AG20443 (cell line): ENCODE measurements at places on chromosomes 2 and 18.

DNA sequence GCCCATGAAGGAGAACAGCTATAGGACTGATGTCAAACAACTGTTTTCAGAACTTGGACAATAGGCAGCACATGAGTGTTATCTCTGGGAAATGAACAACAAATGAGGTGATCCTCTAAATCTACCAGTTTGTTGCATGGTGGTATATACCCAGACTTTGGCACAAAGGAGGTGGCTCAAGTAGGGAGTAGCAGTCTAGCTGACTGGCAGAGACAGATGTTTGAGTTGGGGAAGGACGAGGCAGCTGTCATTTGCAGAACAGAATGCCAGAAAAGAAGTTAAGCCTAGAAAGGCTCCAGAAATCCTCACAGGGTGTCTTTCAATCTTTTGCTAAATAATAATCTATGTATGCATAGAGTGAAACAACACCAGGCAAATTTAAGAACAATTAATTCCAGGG is 47.4 kb downstream of the RPE start:
- DNase-seq: no peak

DNA sequence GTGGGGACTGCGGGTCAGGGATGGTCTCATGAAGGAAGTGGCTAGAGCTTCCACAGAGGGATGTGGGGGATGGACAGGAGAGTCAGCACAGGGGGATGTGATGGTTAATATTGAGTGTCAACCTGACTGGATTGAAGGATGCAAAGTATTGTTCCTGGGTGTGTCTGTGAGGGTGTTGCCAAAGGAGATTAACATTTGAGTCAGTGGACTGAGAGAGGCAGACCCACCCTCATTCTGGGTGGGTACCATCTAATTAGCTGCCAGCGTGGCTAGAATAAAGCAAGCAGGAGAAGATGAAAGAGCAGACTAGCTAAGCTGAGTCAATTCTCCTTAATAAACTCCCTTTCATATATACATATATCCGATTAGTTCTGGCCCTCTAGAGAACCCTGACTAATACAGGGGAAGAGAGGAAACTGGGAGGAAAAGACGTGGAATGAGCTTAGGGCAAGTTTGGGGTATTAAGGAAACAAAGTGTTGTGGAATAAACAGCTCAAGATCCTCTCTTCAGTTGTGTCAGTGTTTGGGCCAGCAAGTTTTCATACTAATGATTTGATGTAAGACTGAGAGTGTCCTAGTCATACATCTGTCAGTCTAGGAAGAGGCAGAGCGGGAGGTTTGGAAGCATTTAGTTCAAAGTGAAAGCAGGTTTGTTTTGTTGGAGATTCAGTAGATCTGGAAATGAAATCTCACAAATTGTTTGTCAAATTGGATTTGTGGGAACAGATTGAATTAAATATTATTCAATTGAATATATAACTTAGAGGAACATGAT is 135.2 kb upstream of the NT5C1B start:
- DNase-seq: no peak

- no peak for DNase-seq
Observed at GRCh38 chr2:208906330-208906729, 499.7 kb downstream of the PTH2R start.

DNA sequence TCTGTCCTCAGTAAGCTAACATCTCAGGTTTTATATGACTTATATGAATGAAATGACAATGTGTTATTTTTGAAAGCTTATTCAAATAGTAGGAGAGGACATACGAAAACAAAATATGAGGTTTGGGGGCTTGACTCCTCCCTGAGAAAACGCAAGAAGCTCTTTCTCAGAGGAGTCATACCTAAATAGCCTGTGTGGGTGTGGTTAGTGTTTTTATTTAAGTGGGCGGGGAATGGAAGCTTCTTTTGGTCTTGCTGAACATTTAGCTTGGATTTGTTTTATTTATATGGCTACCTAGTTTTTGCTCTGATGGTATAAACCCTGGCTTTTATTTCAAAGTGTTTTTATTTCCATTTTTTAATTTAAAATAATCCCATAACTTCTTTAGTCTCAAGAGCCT is 72.1 kb upstream of the DSG1 start:
- no peak for DNase-seq

- DNase-seq: peak; percentile 82
Observed at GRCh38 chr2:119407430-119408220, 24.0 kb upstream of the TMEM37 start.

- DNase-seq: no peak
Observed at GRCh38 chr2:158142568-158143332, 41.1 kb downstream of the UPP2 start.

DNA sequence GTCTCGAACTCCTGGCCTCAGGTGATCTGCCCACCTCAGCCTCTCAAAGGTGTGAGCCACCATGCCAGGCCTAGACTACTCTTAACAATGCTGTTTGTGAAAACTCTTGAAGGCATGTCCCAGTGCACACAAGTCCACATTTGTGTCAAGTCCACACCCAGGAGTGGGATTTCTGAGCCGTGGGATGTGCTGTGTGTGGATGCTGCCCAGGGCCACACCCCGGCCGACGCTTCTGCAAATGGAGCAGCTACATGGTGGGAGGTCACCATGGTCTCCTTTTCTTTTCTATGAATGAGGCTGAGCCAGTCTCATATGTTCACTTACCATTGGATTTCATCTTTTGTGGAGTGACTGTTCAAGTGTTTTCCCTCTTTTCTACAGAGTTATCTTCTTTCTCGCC is 15.8 kb downstream of the SNED1 start:
- DNase-seq: no peak

DNA sequence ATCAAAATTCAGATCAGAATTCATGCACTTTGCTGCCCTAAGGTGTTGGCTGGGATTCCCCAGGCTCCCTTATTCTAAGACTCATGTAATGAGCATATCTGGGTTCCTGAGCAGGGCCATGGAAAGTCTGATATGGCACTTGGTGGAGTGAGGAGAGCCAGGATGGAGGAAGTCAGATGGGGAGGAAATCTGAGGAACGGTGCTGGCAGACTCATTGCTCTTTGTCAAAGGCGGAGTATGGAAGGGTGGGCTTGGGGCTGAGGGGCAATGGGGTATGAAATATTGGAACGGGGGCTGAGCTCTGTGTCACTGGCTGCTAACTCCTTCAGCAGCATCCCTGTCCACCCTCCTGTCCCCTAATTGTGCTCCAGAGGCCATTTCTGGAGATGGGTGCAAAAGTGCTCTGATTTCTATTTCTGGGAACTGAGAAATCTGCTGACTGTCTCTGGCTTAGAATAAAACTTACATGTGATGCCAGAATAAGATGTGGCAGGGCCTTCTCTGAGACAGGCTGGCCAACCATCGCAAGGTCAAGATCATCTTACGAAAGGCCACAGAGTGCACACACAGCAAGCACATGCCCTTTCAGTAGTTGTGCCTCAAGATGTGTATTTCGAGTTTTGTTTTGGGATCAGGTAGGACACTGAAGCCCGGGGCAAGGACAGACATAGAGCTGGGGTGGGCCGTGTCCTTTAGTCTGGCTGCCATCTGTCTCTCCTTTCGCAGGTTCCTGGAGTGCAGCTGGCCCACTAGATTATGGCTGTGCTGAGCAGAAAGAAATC is 480.0 kb upstream of the HS6ST1 start:
- no peak for DNase-seq

- DNase-seq: peak; percentile 65
Observed at GRCh38 chr2:227106845-227107759, 56.9 kb downstream of the COL4A4 start.

- DNase-seq: no peak
Observed at GRCh38 chr2:190462181-190462580, 54.0 kb downstream of the MFSD6 start.

DNA sequence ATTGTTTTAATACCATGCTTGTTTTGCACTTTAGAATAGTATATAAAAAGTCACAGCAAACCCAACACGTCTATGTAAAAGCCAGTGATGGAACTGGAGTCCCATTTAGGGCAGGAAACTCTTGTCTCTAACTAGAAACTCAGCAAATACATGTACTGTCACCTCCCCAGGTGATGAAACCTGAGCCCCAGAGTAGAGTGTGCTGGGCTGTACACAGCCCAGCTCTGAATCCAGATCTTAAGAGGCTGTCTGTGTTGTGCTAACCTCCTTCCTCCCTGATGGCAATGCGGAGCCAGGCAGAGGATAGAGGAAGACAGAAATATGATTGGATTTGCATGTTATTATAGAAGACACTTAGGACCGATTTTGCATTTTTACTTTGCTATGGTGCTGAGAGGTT is 317.5 kb upstream of the TRIB2 start:
- DNase-seq: no peak

GRCh38 chr2:9400268-9401058 is 22.9 kb downstream of the ITGB1BP1 start:
- no peak for DNase-seq

DNA sequence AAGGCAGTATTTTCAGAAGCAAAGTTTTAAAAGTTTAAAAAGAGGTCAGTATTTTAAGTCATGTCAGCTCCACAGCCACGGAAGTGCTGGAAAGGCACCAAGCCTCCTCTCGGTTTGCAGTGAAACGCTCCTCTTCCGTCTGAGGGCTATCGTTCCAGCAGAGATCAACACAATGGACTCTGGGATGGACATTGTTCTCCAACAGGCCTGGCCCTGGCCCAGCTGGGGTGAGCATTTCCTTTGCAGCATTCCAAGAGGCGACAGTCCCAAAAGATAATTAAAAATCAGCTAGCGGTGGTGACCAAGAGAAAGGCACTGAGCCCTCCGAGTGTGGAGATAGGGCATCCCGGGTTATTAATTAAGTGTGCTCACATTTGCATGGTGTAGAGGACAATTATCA is 95.9 kb upstream of the LCLAT1 start:
- DNase-seq: no peak

DNA sequence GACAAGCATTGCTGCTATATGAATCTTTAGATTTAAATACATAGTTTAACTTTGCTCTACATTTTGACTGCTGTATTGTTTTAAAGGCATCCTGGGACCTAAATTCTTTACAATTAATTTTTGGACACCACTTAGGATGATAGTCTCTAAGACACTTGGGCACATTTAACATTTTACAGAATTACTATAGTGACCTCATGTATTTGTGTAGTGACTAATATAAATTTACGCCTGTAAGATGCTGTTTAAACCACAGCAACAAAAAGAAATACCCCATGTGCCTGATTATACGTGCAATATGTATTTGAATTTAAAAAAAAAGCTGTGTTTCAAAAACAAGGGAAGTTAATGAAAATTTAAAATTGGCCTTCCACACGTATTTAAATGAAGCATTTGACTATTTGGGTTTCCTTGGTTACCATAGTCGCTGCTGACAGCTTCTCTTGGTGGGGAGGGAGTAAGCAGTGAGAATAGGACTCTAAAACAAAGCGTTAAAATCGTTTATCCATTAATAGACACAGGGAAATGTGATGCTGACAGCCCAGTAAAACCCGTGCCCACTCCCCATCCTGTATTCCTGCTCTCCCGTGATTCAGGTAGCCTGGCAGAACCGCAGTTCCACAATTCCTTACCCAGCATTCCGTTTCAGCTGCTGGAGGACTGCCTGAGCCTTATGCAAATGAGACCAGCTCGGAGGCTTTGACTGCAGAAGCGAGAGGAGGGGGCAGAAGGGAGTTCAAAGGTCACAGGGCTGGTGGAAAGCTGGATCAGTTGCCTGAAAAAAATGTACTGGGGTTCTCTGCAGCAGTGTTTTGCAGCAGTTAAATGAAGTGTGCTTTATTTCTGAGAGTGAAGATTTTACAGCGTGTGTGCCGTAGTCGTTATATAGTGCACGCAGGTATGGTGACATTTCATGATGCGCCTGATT is 104.3 kb downstream of the CSRNP3 start:
- no peak for DNase-seq

GRCh38 chr2:200127848-200128247 is 172.5 kb downstream of the MAIP1 start:
- DNase-seq: peak; percentile 71

GRCh38 chr2:2804528-2804927 is 473.5 kb upstream of the MYT1L start:
- no peak for DNase-seq

- no peak for DNase-seq
Observed at GRCh38 chr18:58013241-58014211, 30.5 kb upstream of the NEDD4L start.

GRCh38 chr18:44803019-44803650 is 122.4 kb downstream of the SETBP1 start:
- peak; percentile 47 for DNase-seq

DNA sequence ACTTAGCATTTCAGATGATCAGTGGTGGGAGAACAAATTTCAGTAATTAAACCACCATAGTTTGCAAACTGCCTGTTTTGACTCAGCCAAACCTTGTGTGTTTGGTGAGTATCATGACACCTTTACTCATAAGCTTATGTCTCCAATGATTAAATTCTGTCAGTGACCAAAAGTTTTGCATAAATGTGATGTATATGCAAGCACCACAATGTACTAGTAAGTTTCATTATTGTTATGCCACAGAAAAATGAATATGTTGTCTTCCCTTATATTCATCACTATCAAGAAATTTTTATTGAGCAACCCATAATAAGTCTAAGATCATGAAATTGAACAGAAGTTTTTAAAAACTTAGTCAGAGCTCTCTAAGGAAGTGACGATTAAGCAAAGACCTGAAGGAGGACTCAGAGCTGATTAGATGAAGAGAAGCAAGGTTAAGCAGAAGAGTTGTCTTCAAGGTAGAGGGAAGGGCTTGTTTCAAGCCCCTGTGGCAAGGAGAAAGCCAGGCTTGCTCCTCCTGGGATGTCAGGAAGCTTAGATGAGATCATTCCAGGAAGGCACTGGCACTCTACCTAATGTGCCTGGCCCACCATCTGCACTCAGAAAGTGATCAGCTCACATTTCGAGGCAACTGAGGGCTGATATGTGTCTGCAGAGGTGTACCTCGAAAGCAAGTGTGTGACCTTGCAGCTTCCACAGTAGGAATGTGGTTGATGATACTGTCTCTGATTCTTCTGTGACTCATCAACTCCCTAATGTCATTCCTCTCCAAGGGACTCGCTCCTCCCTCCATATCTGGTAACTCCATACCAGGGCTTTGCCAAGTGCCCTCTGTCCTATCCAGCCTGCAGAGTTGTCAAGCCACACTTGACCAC is 54.7 kb downstream of the KCTD18 start:
- peak; percentile 74 for DNase-seq

DNA sequence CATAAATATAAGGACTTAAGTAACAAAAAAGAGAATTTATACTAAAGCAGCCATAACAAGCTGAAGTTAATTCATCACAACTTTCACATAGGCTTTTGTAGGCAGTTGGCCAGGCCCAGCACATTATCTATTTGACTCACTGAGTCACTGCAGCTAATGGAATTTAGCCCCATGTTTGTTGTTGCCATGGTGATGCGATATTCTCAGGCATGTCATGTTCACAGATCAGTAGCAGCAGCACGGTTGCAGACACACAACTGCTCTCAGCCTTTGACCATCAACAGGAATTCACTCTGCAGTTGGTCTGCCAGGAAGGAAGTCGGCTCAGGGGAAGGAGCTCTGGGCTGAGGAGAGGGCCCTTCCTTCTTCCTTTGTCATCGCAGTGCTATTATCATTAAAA is 639.8 kb downstream of the TMEM182 start:
- DNase-seq: no peak

DNA sequence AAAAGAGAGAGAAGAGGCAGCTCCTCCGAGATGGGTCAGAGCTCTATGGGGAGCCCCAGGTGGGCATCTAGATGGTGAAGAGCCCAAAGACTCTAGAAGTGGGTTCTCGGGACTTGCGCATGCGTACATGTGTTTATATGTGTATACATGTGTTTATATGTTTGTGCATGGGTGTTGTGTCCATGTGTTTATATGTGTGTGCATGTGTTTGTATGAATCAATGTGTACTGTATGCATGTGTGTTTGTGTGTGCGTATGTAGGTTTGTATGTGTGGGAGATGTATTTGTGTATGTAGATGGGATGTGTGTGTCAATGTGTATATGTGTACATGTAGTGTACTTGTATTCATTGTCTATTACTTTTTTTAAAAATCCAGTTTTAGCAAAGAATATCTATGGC is 25.6 kb downstream of the DNPEP start:
- DNase-seq: no peak
